PC-3 (cell line): ENCODE measurements at places on chromosomes 4 and X. TPM values are rescaled to one million over a fixed set of nuclear protein-coding genes. Genes with fewer than 3 reads are reported as not detected.

GRCh38 chrX:106802063-106802387 is 448 bp upstream of the TBC1D8B start:
- no peak overlapping the region for H3K27ac ChIP-seq
- peaks cover 12% of the 10 kb centered on the region; the same call in 1 of the 2 replicates for H3K27me3 ChIP-seq
- DNase-seq, result no peak
- no peaks in the 10 kb centered on the region for H3K36me3 ChIP-seq

DNA sequence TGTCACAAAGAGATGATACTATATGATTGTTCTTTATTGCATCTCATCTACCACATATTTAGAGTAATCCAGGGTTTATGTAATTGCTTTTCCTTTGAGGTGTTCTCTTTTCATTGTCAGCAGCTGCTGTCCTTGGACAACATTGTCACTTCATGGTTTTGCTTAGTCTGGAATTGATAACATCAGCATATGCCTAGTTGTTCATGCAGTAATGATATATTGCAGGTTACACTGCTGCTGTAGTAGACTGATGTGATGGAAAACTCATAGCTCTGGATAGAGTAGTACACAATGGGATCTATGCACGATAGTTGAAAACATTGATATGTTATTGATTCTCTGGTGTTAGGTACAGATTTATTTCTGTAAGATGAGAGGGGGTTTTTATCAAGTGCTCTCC is 13.7 kb downstream of the NEIL3 start:
- no peak overlapping the region for H3K27ac ChIP-seq
- H3K4me3 ChIP-seq, result no peak overlapping the region
- H3K4me1 ChIP-seq, result no peaks in the 10 kb centered on the region
- no peaks in the 10 kb centered on the region for H3K27me3 ChIP-seq
- peaks cover 32% of the 10 kb centered on the region for H3K36me3 ChIP-seq

- no peaks in the 10 kb centered on the region for H3K27me3 ChIP-seq
- H3K27ac ChIP-seq, result no peak overlapping the region
- DNase-seq, result no peak
- no peaks in the 10 kb centered on the region for H3K36me3 ChIP-seq
- no peak overlapping the region for H3K4me3 ChIP-seq
Measured at GRCh38 chrX:14497184-14497666, 32.1 kb upstream of the GLRA2 start.

TCEAL7 gene
- total RNA-seq, result not detected in 2 replicates

- no peaks in the 10 kb centered on the region for H3K4me1 ChIP-seq
- H3K4me3 ChIP-seq, result no peak overlapping the region
- H3K27me3 ChIP-seq, result no peaks in the 10 kb centered on the region
- H3K36me3 ChIP-seq, result no peaks in the 10 kb centered on the region
Measured at GRCh38 chrX:129310000-129310399, 213.3 kb downstream of the SMARCA1 start.

DNA sequence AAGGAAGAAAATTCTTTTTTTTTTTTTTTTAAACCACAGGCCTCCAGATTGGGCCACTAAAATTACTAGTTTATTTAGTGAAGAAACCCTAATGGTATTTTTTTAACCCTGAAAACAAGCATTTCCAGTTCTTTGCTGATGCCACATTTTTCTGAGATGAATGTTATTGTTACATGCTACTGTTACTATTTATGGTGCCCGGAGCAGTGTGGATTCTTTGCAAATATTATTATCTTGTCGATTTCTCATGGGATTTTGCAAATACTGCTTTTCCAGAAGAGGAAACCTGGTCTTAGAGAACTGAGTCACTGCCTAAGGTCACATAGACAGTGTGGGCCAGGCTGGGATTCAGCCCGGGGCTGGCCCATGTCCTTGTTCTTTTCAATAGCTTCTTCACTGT is 8.7 kb upstream of the ALAS2 start:
- DNase-seq, result peak; percentile 80
- H3K4me1 ChIP-seq, result peaks cover 11% of the 10 kb centered on the region; the same call in 1 of the 2 replicates
- H3K4me3 ChIP-seq, result no peak overlapping the region
- peak overlapping the region; percentile 64 for H3K27ac ChIP-seq

- no peak for DNase-seq
- no peak overlapping the region for H3K27ac ChIP-seq
- H3K27me3 ChIP-seq, result no peaks in the 10 kb centered on the region
- H3K4me1 ChIP-seq, result peaks cover 36% of the 10 kb centered on the region
- no peak overlapping the region for H3K4me3 ChIP-seq
- H3K36me3 ChIP-seq, result no peaks in the 10 kb centered on the region
Measured at GRCh38 chr4:16029262-16029661, 54.6 kb downstream of the PROM1 start.

DNA sequence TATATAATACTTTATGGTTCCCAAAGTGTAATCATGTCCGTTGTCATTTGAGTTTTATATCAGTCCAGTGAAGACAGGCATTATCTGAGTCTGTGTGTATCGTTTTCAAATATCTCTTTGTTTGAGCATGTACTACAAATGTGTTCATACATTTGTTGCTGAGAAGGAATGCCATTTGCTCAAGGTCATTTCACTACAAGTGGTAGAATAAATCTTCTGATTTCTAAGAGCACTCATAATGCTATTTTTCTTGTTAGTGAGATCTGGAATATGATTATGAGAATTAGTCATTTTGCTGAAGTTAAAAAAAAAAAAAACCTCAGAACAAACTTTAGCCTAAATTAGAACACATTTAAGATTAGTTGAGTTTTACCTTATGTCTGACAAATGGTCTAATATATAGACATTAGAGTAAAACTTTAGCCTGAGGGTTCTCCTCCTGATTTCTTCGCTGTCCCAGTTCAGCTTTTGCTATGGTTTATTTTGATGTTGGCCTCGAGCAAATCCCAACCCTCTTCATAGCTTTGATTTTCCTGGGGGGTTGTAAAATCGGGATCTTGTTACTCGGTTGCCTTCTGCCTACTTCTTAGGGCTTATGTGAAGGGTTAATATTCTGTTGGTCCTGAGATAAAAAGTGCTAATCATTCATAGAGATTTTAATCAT is 87.1 kb downstream of the TMEM131L start:
- no peak overlapping the region for H3K27ac ChIP-seq
- H3K36me3 ChIP-seq, result no peaks in the 10 kb centered on the region
- H3K27me3 ChIP-seq, result no peaks in the 10 kb centered on the region
- no peak overlapping the region for H3K4me3 ChIP-seq

TRIM60 gene
- total RNA-seq, result not detected in 2 replicates

- no peak overlapping the region for H3K27ac ChIP-seq
- peaks cover 16% of the 10 kb centered on the region for H3K36me3 ChIP-seq
- peaks cover 9% of the 10 kb centered on the region; the same call in 1 of the 2 replicates for H3K4me1 ChIP-seq
Measured at GRCh38 chrX:46683048-46683447, 75.9 kb downstream of the SLC9A7 start.

JAKMIP1 gene
- 0.04 and 0.75 TPM in 2 replicates for total RNA-seq

SLIT2 gene
- total RNA-seq, result 19.1 and 28.7 TPM in 2 replicates

- peak overlapping the region; percentile 92; the same call in 1 of the 2 replicates for H3K4me3 ChIP-seq
- 0 out of 2 replicates have a peak, but pooled peaks cover 3% of the 10 kb centered on the region for H3K4me1 ChIP-seq
- H3K36me3 ChIP-seq, result no peaks in the 10 kb centered on the region
Measured at GRCh38 chrX:63755892-63756291, 29.1 kb downstream of the ARHGEF9 start.

CNKSR2 gene
- 2.0 and 5.4 TPM in 2 replicates for total RNA-seq

GRCh38 chr4:103996064-103996463 is 276.3 kb upstream of the TACR3 start:
- H3K27ac ChIP-seq, result peak overlapping the region; percentile 14; the same call in 1 of the 2 replicates
- peak overlapping the region; percentile 26; the same call in 1 of the 2 replicates for H3K4me3 ChIP-seq
- peak; percentile 25 for DNase-seq
- H3K36me3 ChIP-seq, result no peaks in the 10 kb centered on the region
- peaks cover 12% of the 10 kb centered on the region; the same call in 1 of the 2 replicates for H3K4me1 ChIP-seq

DNA sequence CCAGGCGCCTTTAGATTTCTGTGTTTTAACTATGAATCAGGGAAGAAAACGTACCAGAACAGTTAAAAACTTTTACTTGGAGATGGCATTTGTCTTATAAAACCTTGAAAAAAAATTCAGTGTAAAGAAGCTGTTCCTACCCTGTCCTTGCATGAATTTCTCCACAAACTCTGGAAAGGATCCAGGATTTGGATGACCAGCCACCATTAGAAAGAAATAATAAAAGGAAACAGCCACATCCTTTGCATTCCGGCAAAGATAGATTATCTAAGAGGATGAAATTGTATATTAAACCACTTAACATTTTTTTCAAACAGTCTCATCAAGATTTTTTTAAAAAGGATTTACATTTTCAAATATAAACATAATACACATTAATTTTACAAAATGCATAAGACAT is 10.6 kb downstream of the SULT1E1 start:
- no peaks in the 10 kb centered on the region for H3K36me3 ChIP-seq
- DNase-seq, result no peak
- no peak overlapping the region for H3K4me3 ChIP-seq

DNA sequence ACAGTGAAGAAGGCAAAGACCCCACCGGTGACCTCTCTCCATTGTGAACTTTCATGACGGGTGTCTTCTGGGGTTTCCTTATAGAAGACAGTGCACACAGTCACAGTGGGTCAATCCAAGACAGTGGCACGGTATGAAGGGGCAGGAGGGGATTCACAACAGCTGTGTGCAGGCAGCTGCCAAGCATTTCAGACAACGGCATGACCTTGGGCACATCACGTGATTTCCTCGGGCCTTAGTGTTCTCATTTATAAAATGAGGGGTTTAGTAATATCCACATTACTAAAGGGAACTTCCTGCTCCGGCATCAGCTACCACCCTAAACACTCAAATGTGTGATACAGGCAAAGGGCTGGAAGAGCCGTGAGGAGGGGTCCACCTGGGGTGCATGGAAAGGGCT is 42.9 kb downstream of the RBM47 start:
- no peak overlapping the region for H3K4me3 ChIP-seq
- no peaks in the 10 kb centered on the region; the same call in 1 of the 2 replicates for H3K36me3 ChIP-seq
- peaks cover 13% of the 10 kb centered on the region for H3K4me1 ChIP-seq

DNA sequence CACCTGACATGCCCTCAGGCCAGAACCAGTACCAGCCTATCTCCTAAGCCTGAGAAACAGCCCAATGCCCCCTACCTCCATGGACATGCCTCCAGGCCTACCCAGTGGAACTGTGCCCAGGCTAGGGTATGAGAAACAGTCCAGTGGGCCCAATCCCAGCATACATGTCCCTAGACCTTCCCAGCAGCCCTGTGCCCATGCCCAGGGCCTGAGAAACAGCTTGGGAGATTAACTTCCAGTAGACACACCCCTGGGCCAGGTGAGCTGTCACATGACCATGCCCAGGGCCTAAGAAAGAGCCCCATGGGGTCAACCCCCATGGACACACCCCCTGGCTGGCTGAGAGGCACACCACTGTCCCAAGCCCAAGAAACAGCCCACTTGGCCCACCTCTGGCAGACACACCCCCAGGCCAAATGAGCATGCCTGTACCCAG is 78.8 kb downstream of the CBR4 start:
- H3K27me3 ChIP-seq, result no peaks in the 10 kb centered on the region
- no peak for DNase-seq
- H3K36me3 ChIP-seq, result peaks cover 41% of the 10 kb centered on the region

- H3K27me3 ChIP-seq, result no peaks in the 10 kb centered on the region
- H3K36me3 ChIP-seq, result no peaks in the 10 kb centered on the region
- peaks cover 31% of the 10 kb centered on the region for H3K4me1 ChIP-seq
- no peak for DNase-seq
- H3K27ac ChIP-seq, result peak overlapping the region; percentile 99
Measured at GRCh38 chr4:183470821-183471220, 26.4 kb downstream of the CDKN2AIP start.

- peaks cover 6% of the 10 kb centered on the region; the same call in 1 of the 2 replicates for H3K4me1 ChIP-seq
- H3K4me3 ChIP-seq, result no peak overlapping the region
- no peak for DNase-seq
- H3K27me3 ChIP-seq, result no peaks in the 10 kb centered on the region
- no peak overlapping the region for H3K27ac ChIP-seq
Measured at GRCh38 chrX:15721911-15722310, 16.2 kb upstream of the CA5B start.
